ENCODE measurements at places on chromosomes 16 and 17. TPM values are rescaled to one million over a fixed set of nuclear protein-coding genes. Genes with fewer than 3 reads are reported as not detected.
A peak's percentile ranks its signal among the peaks of the same experiment; 100 is the strongest.

DNA sequence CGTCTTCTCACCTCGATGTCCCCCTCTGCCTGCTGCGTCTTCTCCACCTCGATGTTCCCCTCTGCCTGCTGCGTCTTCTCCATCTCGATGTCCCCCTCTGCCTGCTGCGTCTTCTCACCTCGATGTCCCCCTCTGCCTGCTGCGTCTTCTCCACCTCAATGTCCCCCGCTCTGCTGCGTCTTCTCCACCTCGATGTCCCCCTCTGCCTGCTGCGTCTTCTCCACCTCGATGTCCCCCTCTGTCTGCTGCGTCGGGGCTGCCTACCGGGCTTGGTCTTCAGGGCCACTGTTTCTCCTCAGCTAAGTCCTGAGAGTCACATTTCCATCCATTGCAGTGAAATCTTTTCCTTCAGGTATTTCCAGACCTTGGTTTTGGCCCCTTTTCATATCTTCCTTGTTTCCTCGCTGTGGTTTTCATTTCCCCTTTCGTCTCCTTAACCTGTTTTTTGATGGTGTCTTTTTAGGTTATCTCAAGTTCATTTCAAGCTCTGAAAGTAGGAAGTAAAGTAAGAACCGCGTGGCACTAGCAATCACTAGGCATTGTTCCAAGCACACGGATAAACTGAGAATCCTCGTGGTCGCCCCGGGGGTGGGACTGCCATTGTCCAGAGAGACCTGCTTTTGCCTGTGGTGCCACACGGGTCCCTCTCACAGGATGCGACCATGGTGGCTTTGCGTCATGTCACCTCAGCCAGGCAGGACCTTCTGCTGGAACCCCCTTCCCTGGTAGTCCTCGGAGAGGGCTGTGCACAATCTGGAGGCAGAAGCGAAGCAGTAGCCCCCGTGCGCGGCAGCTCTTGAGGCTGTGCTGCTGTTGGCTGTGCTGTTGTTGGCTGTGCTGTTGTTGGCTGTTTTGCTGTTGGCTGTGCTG lies 9.5 kb upstream of the ZNF750 start:
- DNase-seq, result no peak

DNA sequence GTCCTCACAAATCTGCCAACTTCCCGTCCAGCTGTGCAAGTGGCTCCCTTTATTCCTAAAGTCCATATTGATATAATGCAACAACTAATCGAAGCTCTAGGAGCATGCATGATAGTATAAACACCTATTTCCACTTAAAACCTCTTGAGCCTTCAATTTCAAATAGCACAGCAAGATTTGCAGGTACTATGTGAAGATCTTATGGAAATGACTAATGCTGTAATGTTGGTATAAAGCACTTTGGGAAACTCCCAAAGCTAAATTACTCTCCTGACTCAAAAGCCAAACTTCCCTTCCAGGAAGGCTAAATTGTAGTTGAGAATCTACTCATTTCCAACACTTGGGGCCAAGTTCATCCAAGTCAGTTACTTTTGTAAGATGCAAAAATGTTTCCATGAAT lies 287.6 kb upstream of the CDH11 start:
- no peak for DNase-seq

GRCh38 chr17:74585711-74586110 lies 6.4 kb downstream of the CD300LD start:
- DNase-seq, result no peak

Gene GRIN2C
- polyA plus RNA-seq, result 31.4 TPM

DNA sequence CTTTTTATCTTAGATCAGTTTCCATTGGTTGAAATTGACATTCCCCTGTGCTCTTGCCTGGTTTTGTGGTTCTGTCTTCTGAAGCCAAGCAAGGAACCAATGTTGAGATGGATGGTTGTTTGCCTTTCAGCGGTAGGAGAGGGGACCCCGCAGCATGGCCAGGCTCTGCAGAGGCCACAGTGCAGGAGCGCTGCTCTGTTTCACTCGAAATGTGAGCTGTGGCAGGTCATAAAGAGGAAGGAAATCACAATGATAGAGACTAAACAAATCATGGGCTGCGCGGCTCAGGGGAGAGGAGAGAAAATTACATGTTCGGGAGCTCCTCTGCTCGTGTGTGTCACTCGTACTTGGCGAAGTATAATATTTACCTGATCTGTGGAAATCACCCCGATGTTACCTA lies 148.2 kb downstream of the SNX29 start:
- no peak for DNase-seq

DNA sequence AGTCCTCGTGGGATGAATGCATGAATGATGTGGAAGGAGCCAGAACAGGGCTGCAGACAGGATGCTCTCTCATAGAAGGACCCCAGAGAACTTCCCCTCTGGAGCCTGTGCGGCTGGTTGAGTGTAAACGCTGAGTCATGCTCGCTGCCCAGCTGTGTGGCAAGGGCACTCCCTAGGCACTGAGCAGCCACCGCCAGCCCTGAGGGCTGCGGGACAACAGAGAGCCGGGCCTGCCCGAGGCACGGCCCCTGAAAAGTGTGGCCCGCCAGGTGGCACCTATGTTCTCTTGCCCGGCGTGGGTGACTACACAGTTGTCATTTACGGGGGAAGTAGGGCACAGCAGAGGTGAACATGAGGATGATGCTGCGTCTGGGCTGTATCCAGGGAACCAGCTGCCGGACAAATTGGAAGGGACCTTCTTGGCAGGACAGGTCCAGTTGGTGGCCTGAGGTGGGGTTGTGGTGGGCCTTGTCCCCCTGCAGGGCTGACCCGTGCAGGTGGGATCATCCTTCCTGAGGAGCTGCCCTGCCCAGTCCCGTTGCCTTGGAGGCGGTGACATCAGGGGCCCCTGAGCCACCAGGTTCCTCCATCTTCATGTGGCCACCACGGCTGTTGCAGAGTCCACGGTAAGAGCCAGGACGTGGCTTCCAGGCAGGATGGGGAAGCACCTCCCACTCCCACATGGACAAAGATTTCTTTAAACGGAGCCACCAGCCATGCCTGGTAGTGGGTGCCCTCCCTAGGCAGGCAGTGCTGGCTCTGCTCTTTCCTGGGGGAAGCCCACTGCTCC lies 94.8 kb upstream of the CBX4 start:
- DNase-seq, result no peak

Gene KRTAP4-1
- not detected for polyA plus RNA-seq

DNA sequence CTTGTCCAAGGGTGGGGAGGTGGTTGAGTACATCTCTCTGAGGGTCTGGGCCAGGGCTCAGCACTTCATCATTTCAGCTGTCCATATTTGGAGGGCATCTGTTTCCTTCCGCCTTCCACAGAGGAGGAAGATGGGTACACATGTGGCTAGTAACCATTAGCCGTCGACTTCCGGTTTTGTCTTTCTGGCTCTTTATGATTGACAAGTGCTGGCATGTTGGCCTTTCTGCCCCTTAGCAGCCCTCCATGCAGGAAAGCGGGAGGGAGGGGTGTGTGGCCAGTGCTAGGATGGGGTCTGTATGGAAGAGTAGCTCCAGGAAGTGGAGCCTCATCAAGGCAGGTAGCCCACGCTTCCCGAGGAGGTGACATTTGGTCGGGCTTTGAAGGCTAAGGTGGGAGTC lies 69.6 kb downstream of the RAI1 start:
- no peak for DNase-seq

Gene ACBD4
- 12.0 TPM for polyA plus RNA-seq

Gene UMOD
- not detected for polyA plus RNA-seq

DNA sequence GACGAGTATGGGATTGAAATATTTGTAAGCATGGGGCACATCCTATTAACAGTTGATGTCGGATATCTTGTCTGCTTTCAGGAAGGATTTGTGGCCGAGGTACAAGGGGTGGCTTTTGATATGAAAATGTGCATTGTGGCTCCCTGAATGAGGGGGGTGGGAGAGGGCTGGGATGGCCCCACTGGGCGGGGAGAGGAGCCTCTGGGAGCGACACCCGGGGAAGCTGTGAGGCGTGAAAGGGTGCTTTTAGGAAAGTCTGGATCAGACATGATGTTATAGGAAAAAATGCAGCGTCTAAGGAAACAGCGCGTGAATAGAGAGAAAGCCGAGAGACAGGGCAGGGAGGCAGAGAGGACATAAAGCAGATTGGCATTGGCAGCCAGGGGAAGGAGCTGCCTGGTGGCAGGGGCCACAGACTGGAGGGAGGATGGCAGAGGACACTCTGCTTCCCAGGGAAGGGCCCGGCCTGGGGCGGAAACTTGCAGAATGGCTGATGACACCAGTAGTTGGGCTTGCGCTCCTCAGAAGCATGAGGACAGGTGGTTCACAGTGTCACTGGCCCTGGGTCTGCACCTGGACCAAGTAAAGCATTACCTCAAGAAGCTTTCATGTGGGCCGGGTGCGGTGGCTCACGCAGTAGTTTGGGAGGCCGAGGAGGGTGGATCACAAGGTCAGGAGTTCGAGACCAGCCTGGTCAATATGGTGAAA lies 95.7 kb downstream of the NTN1 start:
- DNase-seq, result no peak

DNA sequence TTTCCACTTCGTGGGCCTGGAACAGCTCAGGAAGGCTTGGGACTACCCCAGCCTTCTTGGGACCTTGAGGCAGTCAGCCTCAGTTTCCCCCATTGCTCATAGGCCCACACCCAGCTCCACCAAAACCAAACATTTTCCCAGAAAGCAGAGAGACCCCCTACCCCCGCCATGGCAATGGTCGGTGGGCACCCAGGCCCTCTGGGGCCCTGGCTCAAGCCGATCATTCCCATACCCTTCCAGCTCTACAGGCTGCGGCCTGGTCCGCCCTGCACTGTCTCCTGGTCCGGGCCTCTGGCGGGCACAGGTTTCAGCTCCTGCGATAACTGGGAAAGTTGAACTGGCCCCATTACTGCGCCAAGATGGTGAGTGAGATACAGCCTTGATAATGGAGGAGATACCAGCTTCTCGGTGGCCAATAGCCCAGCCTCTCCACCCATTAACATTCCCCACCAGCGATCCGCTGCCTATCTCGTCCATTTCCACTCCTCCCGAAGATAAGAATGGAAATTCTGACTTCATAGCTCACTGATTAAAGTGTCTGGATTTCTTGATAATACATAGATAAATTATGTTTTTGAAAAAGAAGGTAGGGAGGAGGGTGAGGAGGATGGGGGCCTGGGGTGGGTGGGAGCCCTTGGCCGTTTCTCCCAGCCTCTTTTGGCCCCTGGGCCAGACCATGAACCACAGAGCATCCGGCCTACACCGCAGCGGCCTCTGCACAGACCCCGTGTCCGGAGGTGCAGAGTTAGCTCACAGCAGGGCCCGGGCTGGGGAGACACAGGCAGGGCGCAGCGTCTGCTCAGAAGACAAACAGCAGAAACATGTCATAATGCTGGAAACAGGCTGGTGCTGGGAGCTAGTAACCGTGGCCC lies 11.6 kb downstream of the ZFPM1 start:
- DNase-seq, result peak; percentile 79

DNA sequence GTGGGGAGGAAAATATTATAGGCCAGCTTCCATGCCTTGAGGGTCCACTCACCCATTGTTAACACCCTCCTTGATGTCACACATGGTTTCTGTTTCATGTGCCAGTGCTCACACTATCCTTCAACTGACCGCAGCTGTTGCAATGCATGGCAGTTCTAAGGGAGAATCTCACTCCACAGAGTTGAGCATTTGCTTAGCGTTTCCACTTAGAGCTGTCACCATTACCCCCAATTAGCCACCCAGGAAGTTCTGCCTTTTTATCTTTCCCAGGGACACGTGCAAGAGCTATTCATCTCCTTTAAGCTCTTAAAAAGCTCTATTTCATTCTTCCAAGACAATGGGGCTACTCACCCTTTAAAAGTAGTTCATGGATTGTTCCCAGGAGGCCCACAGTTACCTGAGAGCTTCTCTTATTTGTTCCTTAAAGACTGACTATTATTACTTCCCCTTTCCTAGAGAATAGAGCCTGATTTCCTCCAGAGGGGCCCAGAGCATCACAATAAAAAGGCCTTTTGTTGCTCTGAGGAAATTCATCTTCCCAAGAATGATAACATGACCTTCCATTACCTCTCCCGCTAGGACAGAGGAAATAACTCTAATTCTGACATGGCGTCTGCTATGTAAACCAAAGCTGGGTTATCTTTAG lies 126.8 kb downstream of the CACNG3 start:
- DNase-seq, result no peak

DNA sequence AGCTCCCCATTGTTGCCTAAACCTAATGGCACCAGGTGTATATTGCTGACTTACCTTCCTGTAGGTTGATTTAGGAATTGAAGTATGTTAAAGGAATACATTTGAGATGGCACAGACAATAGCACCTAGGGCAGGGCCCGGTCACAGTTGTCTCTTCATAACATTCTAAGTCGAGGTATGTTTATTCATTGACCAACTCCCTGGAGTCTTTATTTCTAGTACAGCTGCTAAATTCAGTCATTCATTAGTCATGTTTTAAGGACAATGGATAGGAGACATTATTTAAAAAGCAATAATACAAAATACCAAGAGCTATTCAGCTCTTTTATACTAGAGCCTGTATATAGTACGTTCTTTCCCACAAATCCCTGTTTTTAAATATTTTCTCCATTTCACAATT lies 369.5 kb upstream of the HSBP1 start:
- no peak for DNase-seq

DNA sequence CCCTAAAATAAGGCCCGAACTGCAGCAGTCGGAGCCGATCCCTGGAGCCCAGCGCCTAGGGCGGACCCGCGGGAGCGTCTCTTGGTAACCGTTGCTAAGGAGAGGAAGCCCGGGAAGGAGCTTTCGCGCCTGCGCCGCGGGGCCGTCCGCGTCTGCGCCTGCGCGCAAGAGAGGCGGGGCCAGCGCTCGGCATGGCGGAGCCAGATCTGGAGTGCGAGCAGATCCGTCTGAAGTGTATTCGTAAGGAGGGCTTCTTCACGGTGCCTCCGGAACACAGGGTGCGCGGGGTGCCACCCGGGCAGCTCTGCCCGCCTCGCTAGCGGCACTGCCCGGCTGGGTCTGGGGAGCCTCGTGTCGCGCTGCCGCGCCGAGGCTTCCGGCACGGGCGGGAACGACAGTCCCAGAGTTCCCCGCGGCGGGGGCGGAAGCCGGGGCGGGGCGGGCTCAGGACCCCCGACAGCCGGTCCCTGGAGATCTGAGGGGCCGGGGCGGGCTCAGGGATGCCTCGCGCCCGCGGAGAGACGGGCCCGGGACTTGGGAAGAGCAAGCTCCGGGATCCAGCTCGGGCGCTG lies at the start of gene CDK10:
TSS of gene CDK10 (plus strand) at position 170 of the 572 bp plus-strand sequence. CDS start at position 192, 22 bp downstream.
- DNase-seq, result peak; percentile 92

DNA sequence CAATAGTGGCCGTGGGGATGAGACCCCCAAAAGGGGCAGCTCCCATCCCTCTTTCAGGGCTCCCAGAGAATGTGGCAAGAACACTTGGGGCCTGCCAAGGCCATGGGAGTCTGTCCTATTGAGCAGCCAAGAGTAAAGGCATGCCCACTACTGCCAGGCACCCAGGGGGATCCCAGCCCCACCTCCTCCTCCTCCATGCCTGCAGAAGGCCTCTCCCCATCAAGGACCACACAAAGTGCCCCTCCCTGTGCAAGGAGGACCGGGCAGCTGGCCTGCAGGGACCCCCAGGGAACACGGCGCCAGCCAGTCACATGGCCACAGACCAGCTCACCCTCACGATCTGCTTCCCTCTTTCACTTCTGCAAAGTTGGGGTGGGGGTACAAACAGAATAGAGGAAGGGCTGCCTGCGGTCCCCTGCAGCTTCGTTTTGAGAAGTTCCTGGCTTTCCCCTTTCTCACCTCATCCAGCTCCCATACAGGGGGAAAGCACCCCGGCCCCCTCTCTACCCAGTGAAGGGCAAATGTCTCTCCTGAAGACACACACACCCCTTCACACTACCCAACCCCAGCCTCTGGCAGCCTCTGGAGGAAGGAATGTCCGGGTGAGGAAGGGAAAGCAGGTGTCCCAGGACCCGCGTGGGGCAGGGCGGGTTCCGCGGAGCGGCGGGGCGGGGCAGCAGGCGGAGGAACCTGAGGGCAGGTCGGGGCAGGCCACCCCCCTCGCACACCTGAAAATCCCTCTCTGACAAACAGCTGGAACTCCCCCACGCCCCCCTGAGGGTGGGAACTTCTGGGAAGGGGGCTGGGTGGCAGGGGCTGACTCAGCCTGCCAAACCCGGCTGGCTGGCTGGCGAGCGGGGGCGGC lies 2.0 kb downstream of the PPP1R9B start:
- peak; percentile 81 for DNase-seq

Measured in right cardiac atrium (tissue), 5 donors.